ENCODE measurements at places on chromosomes 2 and 18.

- no peak for DNase-seq
Observed at GRCh38 chr18:331221-331821, 63.5 kb upstream of the THOC1 start.

GRCh38 chr2:68809324-68810240 lies 61.6 kb downstream of the BMP10 start:
- DNase-seq = no peak

GRCh38 chr2:64607381-64608304 lies 46.1 kb downstream of the SERTAD2 start:
- no peak for DNase-seq

DNA sequence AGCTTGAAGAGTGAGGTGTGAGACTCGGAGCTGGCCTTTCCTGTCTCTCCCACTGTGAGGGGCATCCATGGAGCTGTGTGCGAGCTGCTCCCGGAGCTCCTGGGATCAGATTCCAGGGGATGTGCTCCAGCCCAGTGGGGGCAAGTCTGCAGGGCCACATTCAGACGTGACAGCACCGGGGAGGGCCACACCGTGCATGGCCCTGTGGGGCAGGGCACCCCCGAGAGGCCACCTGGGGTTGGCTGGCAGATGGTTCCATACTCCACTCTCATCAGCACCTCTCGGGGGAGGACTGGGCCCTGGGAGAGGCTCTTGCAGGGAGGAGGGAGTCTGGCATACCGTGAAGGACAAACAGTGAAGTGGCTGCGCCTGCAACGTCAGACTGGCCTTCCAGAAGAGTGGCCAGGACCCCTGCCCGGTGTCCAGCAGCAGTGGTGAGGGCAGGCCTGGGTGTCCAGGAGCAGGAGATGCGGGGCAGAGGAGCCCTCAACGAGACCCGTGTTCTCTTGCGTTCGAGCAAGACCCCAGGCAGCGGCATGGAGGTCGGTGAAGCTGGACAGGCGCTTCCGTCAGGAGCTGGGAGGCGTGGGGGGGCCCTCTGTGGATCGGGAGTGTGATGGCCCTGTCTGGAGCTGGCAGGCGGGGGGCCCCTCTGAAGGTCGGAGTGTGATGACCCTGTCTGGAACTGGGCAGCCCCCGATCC lies 84.3 kb downstream of the ASB1 start:
- no peak for DNase-seq

DNA sequence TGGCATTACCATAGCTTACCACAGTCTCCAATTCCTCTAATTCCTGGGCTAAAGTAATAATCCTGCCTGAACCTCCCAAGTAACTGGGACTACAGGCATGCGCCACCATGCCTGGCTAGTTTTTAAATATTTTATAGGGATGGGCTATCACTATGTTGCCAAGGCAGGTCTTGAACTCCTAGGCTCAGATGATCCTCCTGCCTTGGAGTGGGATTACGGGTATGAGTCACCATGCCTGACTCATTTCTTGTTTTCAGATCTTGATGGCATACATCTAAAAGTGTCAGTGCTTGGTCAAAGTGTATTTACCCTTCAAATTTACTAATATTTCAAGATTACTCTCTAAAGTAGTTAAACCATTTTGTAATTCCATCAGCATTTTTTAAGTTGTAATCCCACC lies 9.4 kb upstream of the SOCS6 start:
- DNase-seq = no peak

DNA sequence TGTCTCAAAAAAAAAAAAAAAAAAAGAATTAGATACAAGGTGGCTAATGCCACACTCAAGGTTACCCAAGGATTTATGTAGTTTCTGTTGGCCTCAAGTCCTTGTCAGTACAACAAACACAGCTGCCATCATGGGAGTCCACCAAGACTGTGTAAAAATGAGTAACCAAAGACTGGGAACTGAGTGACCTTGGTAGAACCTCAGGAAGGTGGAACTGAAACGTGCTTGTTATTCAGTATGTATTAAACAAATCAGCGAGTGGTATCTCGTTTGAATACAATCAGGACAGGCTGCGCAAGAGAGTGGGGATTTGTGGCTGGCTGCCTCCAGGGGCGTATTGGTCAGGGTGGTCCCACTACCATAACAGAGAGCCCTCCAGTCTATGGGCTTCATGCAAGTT lies 1.6 kb upstream of the SFTPB start:
- DNase-seq = no peak

DNA sequence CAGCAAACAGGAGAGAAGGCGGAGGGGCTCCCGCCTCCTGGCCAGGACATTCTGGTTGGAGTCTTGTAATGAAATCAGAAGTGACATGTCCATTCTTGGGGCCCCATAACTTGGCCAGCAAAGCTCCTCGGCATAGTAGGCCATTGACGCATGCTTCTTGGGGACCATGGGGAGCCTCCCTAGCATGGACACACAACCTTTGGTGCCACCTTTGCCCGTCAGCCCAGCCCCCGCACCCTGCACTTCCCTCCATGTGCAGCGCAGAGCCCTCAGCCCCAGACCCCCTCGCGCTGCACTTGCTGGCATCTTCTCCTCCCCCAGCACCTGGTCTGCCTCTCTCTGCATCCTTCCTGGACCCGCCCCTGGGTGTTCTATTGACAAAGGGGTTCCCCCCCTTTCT lies 23.1 kb downstream of the DCDC2C start:
- DNase-seq = no peak

DNA sequence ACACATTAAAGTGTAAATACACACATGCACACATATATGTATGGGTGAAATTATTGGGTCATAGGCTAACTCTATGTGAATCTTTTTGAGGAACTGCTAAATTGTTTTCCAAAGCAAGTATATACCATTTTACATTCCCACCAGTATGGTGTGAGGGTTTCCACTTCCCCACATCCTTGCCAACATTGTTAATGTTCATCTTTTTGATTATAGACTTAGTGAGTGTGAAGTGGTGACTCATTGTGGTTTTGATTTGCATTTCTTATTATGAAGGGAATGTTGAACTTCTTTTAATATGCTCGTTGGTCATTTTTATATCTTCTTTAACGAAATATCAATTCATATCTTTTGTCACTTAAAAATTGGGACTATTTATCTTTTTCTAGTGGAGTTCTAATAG lies 181.8 kb upstream of the GCFC2 start:
- no peak for DNase-seq

DNA sequence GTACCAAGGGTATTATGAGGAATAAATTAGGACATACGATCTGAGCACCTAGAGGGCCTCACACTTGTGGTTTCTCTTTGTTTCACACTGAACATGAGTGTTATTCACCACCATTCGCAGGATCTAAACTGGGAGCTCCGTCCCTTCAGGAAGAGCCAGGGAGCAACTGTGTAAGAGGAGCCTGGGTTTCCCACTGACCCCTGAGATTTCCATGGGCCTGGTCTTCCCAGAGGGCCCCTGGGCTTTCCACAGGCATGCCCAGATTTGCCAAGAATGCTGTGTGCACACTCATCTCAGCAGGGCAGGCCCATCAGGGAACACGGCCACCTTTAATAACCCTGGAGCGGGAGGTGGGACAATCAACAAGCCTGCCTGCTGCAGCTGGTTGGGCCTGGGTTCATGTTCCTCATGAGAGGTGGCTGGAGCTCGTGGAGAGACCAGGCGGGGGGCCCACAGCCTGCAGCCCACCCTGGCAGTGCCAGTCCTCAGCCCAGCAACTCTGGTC lies 416.8 kb upstream of the MYT1L start:
- DNase-seq = no peak

DNA sequence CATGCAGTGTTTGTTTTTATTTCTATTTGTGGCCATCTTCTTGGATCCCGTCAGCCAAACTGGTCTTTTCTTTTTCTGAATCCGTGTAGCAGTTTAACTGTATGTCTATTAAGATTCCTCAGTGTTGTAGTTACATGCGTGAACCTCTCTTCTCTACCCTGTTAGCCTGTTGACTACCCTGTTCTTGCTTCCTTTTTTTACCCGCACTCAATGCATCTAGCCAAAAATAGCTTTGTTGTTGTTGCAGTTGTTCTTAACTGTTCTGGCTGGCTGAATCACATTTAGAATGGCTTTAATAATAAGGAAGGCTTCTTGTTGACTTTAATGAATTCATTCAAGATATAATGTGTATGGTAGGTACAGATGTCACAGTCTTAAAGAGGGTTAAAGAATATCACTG lies 137.1 kb downstream of the LCLAT1 start:
- no peak for DNase-seq

- DNase-seq = no peak
Observed at GRCh38 chr2:54568876-54569321, 112.8 kb downstream of the SPTBN1 start.

- DNase-seq = no peak
Observed at GRCh38 chr2:17879137-17879912, 858 bp downstream of the KCNS3 start.

DNA sequence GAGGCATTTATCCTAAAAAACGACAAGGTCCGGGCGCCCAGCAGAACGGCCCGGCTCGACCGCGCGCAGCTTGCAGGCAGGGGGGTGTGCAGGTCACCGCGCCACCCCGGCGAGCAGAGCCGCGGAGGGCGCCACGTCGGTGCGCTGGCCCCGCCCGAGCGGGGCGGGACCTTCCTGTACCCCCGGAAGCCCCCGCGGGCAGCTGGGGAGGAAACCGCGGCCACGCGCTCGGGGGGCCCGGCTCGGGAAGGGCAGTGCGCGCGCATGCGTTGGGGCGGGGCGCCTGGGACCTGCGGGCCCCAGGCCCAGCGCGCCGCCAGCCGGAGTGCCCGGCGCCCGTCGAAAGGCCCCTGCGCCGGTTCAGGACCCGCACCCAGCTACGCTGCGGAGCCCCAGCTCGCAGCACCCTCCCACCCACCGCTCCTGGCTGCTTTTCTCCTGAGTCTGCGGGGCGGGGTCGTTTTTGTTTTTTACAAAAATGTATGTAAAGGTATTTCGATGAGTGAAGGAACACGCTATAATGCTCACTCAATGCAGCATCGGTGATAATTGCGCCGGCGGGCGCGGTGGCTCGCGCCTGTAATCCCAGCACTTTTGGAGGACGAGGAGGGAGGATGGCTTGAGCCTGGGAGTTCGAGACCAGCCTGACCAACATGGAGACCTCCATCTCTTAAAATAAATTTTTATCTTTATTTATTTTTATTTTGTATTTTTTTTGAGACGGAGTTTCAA lies 47.7 kb upstream of the POMC start:
- DNase-seq = peak; percentile 28

DNA sequence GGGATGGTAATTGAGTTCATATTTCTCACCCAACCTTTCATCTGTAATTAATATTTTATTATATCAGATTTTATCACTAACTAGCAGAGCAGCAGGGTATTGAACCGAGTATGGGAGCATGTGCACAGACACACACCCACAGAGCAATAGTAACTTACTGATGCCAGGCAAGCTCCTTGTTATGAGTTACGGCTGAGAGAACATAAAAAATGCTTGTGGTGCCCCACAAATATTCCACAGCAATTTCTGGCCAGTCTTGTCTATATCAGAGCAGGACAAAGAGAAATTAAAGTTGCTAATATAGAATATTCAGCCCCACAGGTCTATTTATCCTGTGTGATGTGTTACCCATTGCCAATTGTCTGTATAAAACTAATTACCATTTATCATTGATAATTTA lies 501.8 kb upstream of the RAB12 start:
- DNase-seq = no peak

- DNase-seq = no peak
Observed at GRCh38 chr2:20001361-20001863, 11.1 kb downstream of the MATN3 start.

GRCh38 chr18:59719544-59720181 lies 22.4 kb upstream of the CCBE1 start:
- DNase-seq = no peak

DNA sequence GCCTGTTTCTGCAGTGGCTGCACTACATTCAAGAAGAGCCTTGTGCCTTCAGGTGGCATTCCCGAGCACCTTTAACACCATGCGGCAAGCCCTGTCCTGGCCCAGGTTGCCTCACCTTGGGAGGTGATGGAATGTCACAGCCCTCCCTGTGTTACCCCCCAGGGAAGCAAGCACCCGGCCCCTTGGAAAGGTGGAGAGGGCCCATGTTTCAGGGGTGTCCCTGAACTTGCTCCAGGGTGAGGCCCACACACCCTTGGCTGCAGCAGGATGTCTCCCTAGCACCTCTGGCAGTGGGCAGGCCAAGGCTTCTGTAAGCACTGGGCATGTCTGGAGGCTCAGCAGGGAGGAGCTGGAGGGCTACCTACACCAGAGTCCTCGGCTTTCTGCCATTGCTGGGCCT lies 29.3 kb upstream of the ACAA2 start:
- DNase-seq = no peak

- DNase-seq = no peak
Observed at GRCh38 chr18:45083226-45083855, 402.7 kb downstream of the SETBP1 start.

- peak; percentile 3 for DNase-seq
Observed at GRCh38 chr18:27685807-27686412, 491.0 kb downstream of the CDH2 start.

GRCh38 chr2:5491523-5491922 lies 200.7 kb upstream of the SOX11 start:
- no peak for DNase-seq

GRCh38 chr2:234969306-234970098 lies 17.7 kb downstream of the SH3BP4 start:
- DNase-seq = no peak

- DNase-seq = no peak
Observed at GRCh38 chr18:76483780-76484179, 11.3 kb downstream of the ZNF516 start.

- DNase-seq = no peak
Observed at GRCh38 chr2:188610827-188611226, 319.2 kb downstream of the GULP1 start.

DNA sequence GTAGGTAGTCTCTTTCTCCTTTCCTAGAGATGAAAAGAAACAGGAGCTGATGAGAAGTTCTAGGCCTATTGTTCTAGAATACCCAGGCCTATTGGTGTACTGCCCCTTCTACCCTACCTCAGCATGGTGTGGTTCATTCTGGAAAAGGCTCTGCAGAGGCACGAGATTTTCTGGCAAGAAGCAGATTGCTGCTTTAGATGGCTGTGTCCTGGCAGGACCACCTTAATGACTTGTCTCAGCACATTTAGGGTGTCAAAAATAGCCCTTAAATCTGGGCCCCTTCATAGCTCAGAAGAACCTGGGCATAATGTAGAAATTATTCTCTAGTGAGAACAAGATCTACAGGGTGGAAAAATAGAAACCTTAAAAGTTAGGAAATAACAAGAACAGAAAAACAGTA lies 87.9 kb downstream of the BCL2L11 start:
- DNase-seq = no peak

DNA sequence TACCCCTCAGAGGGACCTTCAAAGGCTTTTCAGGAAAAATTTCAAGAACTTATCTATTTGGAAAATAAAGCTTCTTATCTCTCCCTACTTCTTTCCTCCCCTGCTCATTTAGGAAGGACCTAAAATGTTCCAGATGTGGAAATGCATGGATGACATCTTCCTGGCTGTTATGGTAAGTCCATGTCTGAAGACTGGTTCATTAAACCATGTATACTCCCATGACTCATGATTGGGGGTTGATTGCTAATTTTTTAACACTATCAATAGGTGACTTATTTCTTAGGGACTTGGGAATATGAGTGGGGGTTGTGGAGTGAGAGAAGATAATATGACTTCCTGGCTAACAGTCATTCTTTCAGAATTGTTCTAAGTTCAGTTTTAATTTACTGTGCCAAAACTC lies 104.0 kb upstream of the PARD3B start:
- no peak for DNase-seq

DNA sequence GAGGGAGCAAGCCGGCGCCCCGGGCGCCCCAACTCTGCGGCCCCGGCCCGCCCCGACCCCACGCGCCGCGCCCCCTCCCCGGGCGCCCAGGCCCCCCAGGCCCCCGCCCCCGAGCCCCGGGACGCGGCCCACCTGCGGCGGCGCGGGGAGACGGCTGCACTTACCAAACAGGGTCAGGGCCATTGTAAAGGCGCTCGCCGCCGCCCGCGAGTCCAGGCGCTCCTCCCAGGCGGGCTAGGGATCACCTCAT lies 526 bp downstream of the CHN1 start:
- no peak for DNase-seq
